Left lung (tissue), 14 donors: ENCODE measurements at places on chromosomes 1 and 21. TPM values are rescaled to one million over a fixed set of nuclear protein-coding genes. Genes with fewer than 3 reads are reported as not detected.
A peak's percentile ranks its signal among the peaks of the same experiment; 100 is the strongest.

- H3K4me1 ChIP-seq, result no peaks in the 10 kb centered on the region
- no peaks in the 10 kb centered on the region for H3K27me3 ChIP-seq
- H3K4me3 ChIP-seq, result no peak overlapping the region
These were observed 24.5 kb downstream of the ERO1B start for GRCh38 chr1:236257216-236257615.

DNA sequence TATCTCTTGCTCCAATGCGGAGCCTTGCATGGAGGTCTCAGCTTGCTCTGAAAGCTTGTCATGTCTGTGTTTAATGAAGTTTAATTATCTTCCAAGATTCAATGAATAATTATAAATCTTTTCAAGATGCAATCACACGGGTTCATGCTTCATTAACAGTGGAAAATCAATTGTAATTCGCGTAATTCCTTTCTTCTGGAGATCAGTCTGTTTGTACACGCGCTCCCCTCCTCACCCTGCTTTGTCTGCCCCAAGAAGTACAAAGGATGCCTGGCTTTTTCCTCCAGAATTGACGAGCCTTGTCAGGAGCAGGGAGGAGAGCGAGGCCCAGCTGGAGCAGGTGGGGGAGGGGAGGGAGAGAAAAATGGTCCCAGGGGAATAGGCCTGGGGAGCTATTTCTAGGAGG, 65.0 kb upstream of the DISP3 start:
- H3K36me3 ChIP-seq, result no peaks in the 10 kb centered on the region
- H3K4me1 ChIP-seq, result no peaks in the 10 kb centered on the region
- H3K27ac ChIP-seq, result no peak overlapping the region
- H3K27me3 ChIP-seq, result peaks cover 44% of the 10 kb centered on the region
- no peak for DNase-seq

DNA sequence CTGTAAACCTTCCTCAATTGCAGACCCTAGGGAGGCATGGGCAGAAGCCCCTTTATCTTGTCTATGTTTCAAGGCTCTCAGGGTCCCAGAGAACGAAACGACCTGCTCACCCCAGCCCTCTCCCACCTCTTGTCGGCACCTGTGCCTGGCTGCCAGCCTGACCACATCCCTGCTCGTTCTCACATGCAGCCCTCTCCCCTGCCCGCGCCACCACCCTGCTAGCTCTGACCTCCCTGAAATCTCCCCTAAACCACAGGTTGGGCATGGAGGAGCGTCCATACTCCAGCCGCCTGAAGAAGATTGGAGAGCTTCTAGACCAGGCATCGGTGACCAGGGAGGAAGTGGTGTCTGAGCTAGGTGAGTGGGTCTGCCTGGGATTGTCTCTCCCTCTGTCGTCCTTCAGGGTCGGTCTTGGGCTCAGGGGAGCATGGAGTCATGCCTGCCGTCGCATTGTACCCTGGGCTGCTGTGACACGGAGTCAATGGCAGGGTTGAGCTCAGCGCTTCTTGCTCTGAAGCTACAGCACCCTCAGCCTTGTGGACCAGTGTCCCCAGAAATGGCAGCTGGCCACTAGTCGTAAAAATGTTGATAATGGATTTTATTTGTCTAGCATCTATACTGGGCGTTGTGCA, 3.6 kb downstream of the ADPRS start:
- H3K4me3 ChIP-seq, result no peak overlapping the region
- no peak for DNase-seq
- H3K27ac ChIP-seq, result no peak overlapping the region
- H3K27me3 ChIP-seq, result no peaks in the 10 kb centered on the region

GRCh38 chr21:23217597-23217996, 2219.4 kb downstream of the NCAM2 start:
- no peak overlapping the region for H3K27ac ChIP-seq
- no peak for DNase-seq
- H3K4me1 ChIP-seq, result no peaks in the 10 kb centered on the region
- H3K36me3 ChIP-seq, result no peaks in the 10 kb centered on the region

- no peaks in the 10 kb centered on the region for H3K36me3 ChIP-seq
- peak overlapping the region; percentile 20 for H3K4me3 ChIP-seq
- H3K27me3 ChIP-seq, result no peaks in the 10 kb centered on the region
- H3K4me1 ChIP-seq, result peaks cover 24% of the 10 kb centered on the region
- peak; percentile 32 for DNase-seq
These were observed 11.3 kb downstream of the TXNIP start for GRCh38 chr1:145985129-145985501.

- H3K36me3 ChIP-seq, result peaks cover 35% of the 10 kb centered on the region
- no peaks in the 10 kb centered on the region for H3K27me3 ChIP-seq
- DNase-seq, result no peak
- H3K4me1 ChIP-seq, result peaks cover 4% of the 10 kb centered on the region
- no peak overlapping the region for H3K4me3 ChIP-seq
These were observed 37.6 kb downstream of the DUSP10 start for GRCh38 chr1:221704306-221704705.

DNA sequence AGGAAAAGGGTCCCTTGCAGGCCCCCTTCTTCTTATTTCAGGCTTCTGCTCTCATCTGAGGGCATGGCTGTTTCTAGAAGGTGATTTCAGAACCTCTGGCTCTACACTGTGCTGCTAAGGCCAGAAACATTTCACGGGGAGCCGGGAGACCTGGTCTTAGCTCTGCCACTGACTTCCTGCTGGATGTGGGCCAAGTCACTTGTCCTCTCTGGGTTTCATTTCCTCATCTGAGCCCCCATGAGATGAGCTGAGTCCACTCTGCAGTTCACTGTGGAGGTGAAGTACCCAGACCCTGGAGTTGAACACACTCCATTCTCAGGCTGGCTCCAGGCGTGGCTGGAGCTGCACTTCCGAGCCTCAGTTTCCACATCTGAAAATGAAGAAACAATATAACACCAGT, 2.1 kb downstream of the PADI1 start:
- DNase-seq, result no peak
- H3K27ac ChIP-seq, result no peak overlapping the region
- no peak overlapping the region for H3K4me3 ChIP-seq
- H3K4me1 ChIP-seq, result no peaks in the 10 kb centered on the region
- peaks cover 14% of the 10 kb centered on the region for H3K27me3 ChIP-seq

GRCh38 chr1:174988986-174989385, 10.8 kb upstream of the CACYBP start:
- H3K27ac ChIP-seq, result no peak overlapping the region
- H3K4me1 ChIP-seq, result peaks cover 12% of the 10 kb centered on the region
- H3K27me3 ChIP-seq, result no peaks in the 10 kb centered on the region

GRCh38 chr21:42975886-42976608, 1.7 kb downstream of the PKNOX1 start:
- H3K36me3 ChIP-seq, result no peaks in the 10 kb centered on the region
- no peaks in the 10 kb centered on the region for H3K27me3 ChIP-seq
- H3K27ac ChIP-seq, result peak overlapping the region; percentile 97
- peak overlapping the region; percentile 67 for H3K4me3 ChIP-seq
- DNase-seq, result no peak

DNA sequence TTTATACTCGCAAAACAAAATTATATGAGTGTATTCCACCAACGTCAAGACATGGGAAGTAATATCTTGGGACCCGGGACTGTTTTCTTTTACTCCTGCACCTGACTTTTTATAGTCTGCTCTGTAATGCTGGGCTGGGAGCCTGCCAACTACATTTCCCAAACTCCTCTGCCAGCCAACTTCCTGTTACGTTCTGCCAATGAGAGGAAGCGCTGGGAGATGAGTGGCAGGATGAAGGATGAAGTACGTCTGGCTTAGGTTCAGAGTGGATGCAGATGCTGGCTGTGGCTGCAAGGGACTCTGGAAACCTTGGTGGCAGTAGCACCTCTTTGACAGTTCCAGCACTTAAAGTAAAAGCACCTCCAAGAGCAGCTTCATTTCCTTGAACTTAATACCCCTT, 59.6 kb downstream of the USP24 start:
- no peak overlapping the region for H3K4me3 ChIP-seq
- H3K27ac ChIP-seq, result no peak overlapping the region
- H3K27me3 ChIP-seq, result no peaks in the 10 kb centered on the region

- no peak for DNase-seq
- no peak overlapping the region for H3K27ac ChIP-seq
- H3K36me3 ChIP-seq, result peaks cover 38% of the 10 kb centered on the region
- no peak overlapping the region for H3K4me3 ChIP-seq
- peaks cover 17% of the 10 kb centered on the region for H3K4me1 ChIP-seq
- no peaks in the 10 kb centered on the region for H3K27me3 ChIP-seq
These were observed 30.2 kb downstream of the SLC22A15 start for GRCh38 chr1:116006486-116006964.

DNA sequence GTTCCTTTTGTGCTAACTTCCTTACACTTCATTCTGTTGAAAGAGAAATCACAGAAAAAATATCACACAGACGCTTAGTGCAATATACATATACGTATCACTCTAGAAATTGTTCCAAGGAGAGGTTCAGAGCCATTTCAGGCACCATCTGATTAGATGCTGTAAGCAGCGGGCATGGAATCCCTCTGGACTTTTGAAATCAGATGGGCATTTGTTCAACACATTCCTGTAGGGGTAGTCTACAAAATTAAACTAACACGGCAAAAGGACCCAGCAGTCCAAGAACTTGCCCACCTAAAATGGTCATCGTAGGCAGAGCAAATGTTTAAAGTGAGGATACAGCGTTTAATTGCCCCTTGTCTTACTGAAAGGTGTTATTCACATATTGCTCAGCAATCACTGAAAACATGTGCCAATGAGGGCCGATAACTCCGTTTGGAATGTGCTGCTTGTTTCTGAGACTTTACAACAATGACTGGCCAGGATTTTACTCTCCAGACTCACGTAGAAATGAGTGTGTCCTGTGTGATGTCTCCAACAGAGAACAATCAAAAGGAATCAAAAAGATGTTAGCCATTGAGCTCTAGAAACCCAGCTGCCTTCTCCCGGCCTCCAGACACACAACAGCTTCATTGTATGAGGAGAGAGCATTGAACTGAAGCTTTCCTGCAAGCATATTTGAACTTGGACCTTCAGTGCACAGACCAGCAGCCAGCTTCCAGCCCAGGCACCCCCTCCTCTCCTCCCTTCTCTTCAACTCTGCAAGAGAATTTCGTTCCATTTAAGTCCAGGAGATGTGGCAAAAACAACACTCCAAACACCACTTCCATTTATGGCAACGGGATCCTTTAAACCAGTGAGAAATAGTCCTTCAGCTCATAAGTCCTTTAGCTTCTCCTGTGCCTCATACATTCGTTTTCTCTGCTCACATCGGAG, 32.1 kb upstream of the ADORA3 start:
- no peaks in the 10 kb centered on the region for H3K27me3 ChIP-seq
- H3K36me3 ChIP-seq, result no peaks in the 10 kb centered on the region
- H3K27ac ChIP-seq, result no peak overlapping the region
- no peak for DNase-seq

DNA sequence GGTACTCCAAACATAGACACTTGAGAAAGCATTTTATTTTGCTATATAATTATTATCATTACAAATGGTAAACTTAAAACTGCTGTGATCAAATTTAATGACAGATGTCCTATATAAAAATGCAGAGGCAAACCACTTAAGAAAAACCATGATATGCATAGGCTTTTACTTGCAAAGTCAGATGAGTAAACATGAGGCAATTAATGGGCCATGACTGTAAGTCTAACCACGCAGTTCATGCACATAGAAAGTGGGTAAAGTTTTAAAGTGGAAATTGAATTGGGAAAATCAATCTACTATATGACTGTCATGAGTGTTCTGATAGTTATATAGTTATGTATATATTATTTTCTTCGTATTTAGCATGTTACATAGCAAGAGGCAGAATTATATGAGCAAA, 219.2 kb downstream of the PTPRC start:
- no peak for DNase-seq
- H3K36me3 ChIP-seq, result no peaks in the 10 kb centered on the region

DNA sequence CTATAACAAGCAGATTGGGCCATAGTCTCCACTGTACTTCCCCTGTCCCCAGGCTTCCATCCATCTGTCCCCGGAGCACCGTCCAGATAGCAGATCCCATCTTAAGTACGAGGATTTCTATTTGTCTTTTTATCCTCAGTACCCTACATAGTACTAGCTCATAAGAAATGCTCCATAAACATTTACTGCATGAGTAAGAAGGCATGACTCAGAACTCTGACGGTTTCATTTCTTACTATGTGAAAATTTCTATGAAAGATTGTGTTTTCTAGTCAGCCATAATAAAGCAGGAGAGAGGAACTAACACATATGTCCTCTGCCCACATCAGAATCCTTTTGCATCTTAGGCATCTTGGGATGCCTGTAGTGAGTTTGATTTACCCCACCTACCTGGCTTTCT, 49.5 kb downstream of the CHD1L start:
- H3K36me3 ChIP-seq, result peaks cover 98% of the 10 kb centered on the region
- no peaks in the 10 kb centered on the region for H3K4me1 ChIP-seq
- no peaks in the 10 kb centered on the region for H3K27me3 ChIP-seq
- DNase-seq, result no peak

DNA sequence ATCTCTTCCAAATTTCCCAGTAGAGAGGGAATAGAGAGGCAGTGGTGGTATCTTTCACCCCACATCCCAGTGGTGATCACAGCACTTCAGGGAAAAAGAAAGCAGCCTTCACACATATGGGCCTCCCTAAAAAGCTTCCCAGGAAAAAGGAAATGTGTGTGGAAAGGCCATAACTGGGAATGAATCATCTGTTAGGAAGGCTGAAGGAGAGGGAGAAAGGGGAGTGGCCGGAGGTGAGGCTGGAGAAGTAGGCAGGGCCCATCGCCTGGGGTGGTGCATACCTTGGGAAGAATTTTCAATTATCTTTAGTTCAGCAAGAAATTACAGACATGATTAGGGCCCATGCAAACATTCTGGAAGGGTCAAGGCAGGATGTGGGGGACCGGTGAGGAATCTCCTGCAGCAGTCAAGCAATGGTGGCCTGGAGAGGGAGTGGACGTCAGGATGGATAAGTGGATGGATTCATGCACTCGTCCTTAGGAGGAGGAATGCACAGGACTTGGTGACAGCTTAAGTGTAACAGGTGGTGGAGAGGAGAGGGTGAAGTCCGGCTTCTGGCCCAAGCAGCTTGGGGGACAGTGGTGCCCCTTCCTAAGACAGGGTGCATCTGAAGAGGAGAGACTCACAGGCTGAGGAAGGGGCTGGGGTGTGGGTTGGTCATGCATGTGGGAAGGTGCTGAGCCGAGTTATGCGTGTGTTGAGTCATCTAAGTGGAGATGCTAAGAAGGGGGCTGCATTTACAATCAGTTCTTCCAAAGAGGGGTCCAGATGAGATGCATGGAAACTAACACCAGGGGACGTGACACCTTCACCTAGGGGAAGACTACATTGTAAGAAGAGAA, 17.9 kb downstream of the HIVEP3 start:
- H3K4me3 ChIP-seq, result no peak overlapping the region
- peaks cover 43% of the 10 kb centered on the region for H3K4me1 ChIP-seq
- no peak for DNase-seq
- peak overlapping the region; percentile 30 for H3K27ac ChIP-seq

- DNase-seq, result no peak
- no peaks in the 10 kb centered on the region for H3K27me3 ChIP-seq
- H3K27ac ChIP-seq, result no peak overlapping the region
- H3K4me1 ChIP-seq, result peaks cover 25% of the 10 kb centered on the region
These were observed 2.6 kb downstream of the NME7 start for GRCh38 chr1:169364948-169365347.

PTPN7 gene
- 1.5 TPM for polyA plus RNA-seq

DYNLT4 gene
- 0.93 TPM for polyA plus RNA-seq

ITLN1 gene
- 0.76 TPM for polyA plus RNA-seq

SPOCD1 gene
- 0.38 TPM for polyA plus RNA-seq

LRRC53 gene
- not detected for polyA plus RNA-seq

LMOD1 gene
- polyA plus RNA-seq, result 4.4 TPM

RHD gene
- polyA plus RNA-seq, result 1.5 TPM

DDR2 gene
- polyA plus RNA-seq, result 28.5 TPM

THEM5 gene
- 1.1 TPM for polyA plus RNA-seq
